ENCODE measurements at places on chromosomes 16 and 17.
A peak's percentile ranks its signal among the peaks of the same experiment; 100 is the strongest.

GRCh38 chr16:5867250-5867649 is 769.7 kb upstream of the EEF2KMT start:
- DNase-seq = no peak

DNA sequence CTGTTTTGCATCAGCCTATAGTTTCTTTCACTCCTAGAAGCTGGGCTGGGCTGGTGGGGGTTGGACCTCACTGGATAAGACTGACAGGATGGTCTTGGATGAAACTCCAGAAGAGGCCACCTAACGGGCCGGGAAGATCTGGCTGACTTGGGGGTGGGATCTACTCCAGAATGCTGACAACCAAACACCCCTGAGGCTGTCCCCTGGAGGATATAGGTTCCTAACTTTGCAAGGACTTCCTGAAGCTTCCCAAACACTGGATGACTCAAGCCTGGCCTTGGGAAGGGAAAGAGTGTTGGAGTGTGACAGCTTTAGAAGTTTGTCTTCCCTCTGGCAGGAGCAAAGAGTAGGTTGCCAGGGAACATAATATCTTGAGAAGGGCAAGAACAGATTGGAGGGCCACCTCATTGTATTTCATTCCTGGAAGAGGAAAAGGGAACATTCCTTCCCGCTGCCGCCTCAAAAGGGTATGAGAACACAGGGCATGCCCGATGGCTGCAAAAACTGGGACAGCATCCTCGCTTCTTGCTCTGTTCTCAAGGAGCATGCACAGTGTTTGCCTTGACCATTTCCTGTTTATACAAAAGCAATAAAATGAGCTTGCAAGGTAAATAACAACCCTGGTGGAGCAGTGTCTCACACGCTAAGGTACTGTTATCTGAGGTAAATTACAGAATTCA is 6.8 kb upstream of the CYB5B start:
- peak; percentile 12 for DNase-seq

DNA sequence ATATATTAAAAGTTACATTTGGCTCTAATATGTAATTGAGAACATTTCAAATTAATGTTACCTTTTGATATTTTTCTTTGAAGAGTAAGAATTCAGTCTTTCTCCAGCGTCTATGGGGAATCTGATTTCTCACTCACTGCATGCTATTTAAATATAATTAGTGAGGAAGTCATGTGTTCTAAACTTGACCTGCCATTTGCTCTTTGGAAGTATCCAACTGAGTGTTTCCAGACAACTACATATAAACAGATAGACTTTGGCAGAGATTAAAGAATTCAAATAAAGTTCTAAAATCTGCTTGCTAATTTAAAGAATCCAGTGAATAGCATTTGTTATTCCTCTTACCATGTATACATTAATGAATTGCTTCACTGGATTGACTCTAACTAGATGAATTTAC is 23.5 kb downstream of the OMG start:
- no peak for DNase-seq

DNA sequence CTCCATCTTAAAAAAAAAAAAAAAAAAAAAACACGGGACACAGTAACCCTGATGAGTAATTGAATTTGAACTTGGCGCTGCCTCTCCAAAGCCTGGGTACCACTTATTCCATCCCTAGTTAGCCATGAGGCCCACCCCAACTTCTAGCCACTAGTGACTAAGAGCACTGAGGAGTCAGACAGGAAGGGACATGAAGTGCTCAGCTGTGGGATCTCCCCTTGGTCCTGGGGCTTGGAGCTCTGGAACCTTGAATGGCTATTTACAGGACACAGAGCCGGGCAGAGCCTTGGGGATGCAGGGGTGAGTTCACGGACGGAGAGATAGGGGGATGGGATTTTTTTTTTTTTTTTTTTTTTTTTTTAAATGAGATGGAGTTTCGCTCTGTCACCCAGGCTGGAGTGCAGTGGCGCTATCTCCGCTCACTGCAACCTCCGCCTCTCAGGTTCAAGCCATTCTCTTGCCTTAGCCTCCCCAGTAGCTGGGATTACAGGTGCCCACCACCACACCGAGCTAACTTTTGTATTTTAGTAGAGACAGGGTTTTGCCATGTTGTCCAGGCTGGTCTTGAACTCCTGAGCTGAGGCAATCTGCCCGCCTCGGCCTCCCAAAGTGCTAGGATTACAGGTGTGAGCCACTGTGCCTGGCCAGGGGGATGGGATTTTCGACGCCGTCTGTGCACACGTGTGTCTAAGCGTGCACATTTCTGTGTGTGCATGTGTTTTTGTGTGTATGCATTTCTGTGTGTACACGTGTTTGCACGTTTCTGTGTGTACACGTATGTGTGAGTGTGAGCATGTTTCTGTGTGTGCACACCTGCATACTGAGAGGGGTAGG is 20.4 kb upstream of the CIBAR2 start:
- DNase-seq = no peak
